ENCODE measurements at places on chromosomes 3 and 15.
A peak's percentile ranks its signal among the peaks of the same experiment; 100 is the strongest.

DNA sequence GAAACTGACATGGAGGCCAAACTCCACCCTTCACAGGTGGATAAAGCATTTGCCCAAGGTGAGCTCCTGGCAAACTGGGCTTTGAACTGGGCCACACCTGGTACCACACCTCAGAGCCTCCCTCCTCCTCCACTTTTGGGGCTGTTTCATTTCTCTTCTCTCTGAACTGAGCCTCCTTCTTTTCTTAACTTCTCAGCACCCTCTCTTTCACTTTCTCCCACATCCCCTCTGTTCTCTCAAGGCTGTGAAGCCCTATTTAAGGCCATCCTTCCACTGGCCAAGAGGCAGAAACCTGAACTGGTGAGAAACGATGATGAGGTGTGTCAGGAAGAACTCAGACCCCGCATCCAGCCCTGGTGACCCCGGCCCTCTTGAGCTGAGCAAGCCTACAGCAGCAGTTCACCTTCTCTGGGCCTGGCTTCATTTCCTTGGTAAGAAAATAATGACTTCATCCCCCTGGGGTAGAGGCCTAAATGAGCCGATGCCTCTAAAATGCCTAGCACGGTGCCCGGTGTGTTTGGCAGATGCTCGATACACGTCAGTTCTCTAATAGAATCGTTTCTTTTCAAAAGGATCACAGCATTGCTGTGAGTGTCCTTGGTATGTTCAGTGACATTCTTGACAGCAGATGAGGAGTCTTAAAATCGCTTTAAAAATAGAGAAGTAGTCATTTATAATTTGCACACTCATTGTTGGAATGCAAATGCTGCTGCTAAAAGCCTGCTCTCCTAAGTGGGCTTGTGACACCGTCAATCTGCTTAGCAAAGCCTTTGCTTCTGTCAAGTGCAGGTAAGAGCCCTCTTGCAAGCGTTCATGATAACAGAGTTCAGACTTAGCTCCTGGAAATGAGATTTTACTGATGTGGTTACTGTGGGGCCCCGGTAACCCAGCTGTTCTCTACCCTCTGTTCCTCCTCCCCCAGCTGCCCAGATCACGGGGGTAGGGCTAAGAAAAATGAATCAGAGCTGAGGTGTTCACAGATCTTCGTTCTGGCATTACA is 97.7 kb upstream of the ATP2B2 start:
- DNase-seq: no peak

DNA sequence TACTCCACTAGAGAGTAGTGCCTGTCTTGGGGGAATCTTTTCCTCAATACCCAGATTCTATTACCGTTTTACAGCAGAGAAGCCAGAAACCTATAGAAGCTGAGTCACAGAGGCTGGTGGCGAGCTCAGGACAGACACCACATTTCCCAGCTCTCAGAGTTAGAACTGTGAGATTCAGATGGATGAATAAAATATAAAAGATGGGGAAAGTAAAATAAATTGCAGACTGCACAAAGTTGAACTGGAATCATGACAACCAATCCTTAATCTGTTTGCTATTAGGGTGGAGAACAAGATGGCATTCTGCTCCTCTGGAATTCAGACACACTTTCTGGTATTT is 40.5 kb upstream of the CMSS1 start:
- DNase-seq: no peak

GRCh38 chr15:39581793-39582285 is 960 bp downstream of the THBS1 start:
- DNase-seq: peak; percentile 86

- DNase-seq: no peak
Observed at GRCh38 chr3:52827441-52827840, 3.0 kb downstream of the ITIH4 start.

GRCh38 chr3:112803467-112803866 is 43.2 kb downstream of the CD200R1L start:
- DNase-seq: no peak

DNA sequence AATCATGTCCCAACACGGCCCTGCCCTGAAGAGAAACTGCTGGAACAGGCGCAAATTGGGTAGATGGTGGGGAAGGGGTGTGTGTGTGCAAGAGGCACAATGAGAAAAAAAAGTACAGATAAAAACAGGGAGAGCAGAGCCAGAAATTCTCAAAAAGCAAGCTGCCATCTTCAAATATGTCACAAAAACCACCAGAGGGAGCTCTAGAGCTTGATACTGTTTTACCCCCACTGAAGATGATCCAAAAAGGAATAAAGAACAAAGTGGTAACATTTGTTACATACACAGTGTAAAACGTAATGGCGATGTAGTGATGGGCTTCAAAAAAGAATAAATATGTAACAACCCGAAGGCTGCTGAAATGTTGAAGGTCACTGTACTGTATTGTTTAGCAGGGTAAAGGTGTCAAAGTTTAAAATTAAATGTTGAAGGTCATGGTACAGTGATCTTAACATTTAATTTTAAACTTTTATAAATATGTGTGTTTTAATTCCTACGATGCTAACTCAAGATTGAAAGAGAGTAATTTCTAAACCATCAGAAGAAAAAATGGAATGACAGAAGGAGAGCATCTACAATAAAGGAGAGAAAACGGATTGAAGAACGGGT is 6.0 kb downstream of the SNRPA1 start:
- peak; percentile 64 for DNase-seq

DNA sequence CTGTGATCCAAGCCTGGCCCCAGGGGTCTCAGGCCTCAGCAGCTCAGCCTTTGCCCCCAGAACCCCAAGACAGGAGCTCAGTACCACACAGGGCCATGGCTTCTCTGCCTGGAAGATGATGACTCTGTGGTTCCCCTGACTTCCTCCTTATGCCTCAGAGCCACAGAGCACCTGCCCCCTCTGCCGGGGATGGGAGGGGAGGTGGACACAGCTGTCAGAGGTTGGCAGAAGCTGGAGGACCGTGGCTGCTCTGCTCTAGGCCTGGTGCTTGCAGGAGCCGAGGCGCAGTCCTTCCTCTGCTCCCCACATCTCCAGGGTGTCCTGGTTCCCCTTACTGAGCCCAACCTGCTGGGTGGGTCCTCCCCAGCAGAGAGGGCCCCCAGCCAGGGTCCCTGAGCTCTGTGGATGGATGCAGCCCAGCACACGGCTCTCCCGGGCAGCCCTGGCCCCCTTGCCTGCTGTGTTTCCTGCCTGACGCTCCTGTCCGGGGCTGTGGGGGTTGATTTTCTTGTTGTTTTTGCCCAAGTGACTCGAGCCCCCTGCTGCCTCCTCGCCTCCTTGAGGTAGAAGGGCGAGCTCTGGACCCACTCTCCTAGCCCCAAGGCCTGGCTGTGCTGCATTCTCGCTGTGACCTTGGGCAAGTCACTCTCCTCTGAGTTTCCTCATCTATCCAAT is 36.6 kb downstream of the PSTPIP1 start:
- DNase-seq: peak; percentile 34

DNA sequence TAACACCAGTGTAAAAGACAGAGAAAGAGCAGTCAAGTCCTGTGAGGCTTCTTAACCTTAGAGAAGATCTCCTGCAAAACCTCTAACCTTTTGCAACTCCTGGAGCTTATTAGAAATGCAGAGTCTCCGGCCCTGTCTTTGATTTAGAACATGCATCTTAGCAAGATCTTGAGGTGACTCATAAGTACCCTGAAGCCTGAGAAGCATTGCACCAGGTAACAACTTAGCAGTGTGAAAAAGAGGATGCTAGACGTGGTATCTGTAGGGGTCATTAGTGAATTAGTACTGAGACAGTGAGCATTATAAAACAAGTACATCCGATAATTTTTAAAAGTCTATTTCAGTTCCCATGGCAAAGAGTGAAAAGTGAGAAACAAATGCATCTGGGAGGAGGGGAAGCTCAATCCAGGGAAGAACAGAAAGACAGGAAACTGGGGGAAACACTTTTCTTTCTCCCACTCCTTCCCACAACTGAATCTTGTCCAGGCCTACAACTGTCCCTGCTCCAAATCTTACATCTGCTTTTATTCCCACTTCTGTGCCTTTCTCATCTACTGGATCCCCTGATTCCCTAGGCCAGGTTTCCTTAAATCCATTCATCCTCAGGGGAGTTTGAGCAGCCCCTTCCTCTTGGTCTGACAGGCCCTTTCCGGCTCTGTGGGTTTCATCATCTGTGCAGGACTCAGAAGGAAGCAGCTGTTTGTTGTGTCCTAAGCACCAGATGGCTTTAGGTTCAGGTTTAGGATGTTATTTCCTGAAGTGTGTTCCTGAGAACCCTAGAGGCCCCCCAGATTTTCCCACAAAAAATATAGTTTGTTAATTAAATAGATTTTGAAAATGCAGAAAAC is 128.1 kb upstream of the IL12A start:
- no peak for DNase-seq

DNA sequence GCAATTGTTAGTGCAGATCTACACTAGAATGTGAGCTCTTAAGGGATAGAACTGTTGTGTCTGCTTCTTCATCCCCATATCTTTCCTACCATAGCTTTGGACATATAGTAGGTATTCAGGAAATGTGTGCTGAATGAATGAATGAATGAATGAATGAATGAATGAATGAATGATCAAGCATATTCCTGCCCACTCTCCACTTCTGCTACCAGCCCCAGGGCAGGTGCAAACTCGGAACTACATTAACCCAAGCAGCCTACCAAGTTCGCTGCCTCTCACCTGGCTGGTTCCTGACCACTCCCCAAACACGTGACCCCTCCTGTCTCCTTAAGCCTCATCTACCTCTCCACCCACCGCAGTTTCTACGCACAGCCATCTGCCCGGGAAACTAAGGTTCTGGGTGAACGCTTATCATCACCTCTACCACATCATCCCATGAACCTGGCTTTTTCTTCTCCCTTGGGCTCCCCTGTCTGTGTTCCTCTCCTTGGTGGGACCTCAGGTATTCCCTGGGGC is 26.8 kb downstream of the PAQR5 start:
- DNase-seq: no peak

GRCh38 chr15:87632364-87632763 is 624.2 kb downstream of the NTRK3 start:
- no peak for DNase-seq

DNA sequence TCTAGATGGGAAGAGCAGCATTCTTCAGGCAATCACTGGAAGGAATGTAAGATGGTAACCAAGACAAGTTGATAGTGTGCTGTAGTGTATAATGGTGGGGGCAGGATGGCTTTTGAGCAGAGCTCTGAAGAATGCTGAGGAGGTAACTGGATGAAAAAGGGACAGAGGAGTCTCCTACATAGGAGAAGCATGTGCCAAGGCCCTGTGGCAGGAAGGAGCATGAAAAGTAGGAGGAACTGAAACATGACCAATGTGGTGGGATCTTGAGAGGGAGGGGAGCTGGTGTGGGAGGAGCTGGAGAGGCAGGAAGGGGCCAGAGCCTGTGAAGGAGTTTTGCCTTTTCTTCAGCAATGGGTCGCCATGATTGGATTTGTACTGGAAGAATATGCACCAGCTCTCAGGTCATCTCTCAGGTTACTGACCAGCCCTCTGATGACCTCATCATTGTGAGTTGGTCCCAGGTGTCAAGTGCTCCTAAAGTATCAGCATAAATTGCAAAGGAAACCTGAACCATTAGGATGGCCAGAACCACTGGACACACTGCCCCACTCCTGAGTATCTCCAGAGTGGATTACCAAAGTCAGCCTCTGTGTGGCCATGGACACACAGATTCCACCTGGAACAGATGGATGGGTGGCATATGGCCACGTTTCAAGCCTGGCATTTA is 38.6 kb downstream of the FSD2 start:
- DNase-seq: no peak

DNA sequence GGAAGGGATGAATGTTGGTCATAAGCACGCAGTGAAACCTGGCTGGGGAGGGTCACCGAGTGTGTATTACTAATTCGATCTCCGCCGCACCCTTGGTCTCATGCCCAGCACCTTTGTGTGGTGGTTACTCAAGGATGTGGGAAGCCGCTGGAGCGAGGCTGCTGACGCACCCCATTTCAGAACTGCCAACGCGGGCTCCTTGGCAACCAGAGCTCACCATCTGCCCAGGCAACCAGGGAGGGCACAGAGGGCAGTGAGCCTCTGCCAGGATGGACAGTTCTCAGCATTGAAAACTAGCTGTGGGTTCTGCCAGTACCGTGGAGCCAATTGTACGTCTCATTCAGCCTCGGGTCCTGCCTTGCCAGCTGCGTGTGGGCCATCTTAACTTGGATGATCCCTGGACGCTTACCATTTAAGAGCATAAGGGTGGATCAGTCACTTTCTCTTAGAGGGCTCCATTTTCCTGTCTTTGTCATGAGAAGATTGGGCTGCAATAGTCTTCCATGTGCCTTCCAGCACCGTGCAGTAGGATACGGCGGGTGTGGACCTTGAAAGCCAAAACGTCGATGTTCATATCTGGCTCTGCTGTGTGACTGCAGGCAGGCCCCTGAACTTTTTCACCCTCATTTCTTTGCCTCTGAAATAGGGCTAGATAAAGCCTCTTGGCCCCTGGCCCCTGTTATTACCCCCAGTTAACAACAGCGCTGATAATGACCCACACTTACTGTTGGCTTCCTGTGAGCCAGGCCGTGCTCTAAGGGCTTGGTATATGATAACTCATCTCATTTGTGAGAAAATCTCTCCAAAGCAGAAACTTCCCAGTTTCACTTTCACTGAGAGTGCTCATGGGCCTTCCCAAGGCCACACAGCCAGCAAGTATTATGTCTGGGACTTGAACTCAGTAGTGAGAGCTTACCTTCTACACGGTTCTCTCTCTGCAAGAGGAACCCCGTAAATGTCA is 238.8 kb downstream of the OPA1 start:
- DNase-seq: peak; percentile 37

DNA sequence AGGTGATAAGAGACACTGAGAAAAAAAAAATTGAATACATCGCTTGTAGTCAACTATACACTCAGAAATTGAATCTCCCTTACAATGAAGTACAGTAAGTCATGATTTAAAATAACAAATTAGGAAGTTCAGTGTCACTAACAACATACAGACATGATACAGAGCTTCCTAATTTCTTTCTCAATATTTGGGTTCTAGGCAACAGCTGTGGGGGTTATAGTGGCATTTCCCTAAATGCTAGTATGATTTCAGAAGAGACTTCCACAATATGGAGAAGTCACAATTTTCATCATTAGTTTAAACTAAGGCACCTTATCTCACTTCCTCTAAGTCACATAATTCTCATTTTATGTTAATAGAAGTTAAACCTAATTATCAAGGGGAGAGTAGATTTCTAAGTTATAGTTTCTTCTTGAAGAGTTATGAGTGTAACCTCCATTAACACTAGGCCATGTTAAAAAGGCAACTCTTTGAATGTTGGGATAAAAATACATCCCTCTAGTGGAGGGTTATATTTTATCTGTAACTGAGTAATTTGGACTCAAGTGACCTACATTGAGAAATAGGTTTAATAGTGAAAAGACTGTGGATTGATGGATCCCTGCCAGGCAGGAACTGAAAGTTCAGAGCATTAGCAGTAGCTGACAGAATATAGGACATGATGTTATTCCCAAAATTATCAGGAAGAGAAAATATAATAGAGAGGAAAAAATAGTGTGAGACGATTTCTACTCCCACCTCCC is 286.0 kb upstream of the SUCLG2 start:
- DNase-seq: peak; percentile 7

GRCh38 chr3:121975702-121976302 is 46.2 kb downstream of the ILDR1 start:
- no peak for DNase-seq

- DNase-seq: no peak
Observed at GRCh38 chr3:29381595-29381994, 100.7 kb downstream of the RBMS3 start.

All from HT-29 (cell line).